ENCODE measurements at places on chromosomes 13 and 19.

GRCh38 chr13:80379245-80379644, 38.3 kb upstream of the SPRY2 start:
- DNase-seq = no peak

GRCh38 chr13:50577806-50578205, 265.7 kb downstream of the DLEU7 start:
- DNase-seq = no peak

DNA sequence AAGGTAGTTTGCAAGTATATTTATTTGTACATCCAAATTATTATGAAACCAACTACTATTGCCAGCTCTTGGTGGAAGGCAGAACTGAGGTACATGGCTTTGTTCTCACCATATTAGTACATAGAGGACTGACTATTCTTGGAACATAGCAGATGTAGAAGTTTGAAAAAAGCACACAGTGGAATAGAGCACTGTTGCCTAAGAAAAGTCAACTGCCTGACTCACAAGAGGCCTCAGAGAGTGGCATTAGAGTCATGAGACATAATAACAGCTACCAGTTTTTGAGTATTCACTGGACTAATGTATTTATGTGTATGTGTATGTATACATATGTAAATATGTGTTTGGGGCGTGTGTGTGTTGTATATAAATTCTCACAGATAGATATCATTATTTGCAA, 8.3 kb upstream of the PCDH20 start:
- DNase-seq = no peak

- no peak for DNase-seq
Observed at GRCh38 chr13:46523972-46524752, 28.8 kb upstream of the LRCH1 start.

- no peak for DNase-seq
Observed at GRCh38 chr19:47512183-47512947, 2.5 kb downstream of the NAPA start.

DNA sequence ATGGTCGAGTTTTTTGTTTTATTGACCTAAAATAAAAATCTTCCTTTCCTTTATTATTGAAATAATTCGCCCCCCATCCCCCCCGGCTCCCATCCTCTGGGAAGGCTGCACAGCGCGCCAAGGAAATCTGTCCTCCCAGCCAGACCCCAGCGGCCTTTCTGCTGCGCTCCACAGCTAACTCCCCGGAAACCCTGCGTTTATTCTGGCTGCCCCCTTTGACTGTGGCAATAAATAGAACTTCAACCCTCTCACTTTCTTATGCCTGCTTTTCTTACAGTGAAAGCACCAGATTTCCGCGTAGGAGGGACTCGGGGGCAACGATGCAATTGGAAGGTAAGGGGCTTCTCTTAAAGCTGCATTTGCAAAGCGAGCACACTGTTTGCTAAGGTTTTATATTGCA, 9.7 kb upstream of the C19orf12 start:
- DNase-seq = no peak

GRCh38 chr13:81334481-81334880, 993.6 kb upstream of the SPRY2 start:
- DNase-seq = no peak

GRCh38 chr13:98525456-98526181, 51.3 kb downstream of the STK24 start:
- DNase-seq = no peak

- DNase-seq = no peak
Observed at GRCh38 chr19:3771000-3771905, 775 bp downstream of the RAX2 start.

DNA sequence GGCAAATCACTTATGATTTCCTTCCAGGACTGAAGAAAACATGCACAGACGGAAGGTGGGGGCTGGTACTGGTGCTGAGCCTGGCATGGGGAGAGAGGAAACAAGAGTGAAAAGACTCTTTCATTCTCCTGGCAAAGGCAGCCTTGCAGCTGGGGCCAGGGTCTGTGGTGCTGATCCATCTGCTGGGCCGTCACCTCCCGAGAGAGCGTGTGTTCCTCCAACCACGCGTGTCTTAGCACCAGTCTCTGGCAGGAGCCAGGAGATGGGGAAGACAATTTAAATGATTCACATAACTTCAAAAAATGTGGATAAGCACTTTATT, 23.9 kb upstream of the SPART start:
- DNase-seq = no peak

DNA sequence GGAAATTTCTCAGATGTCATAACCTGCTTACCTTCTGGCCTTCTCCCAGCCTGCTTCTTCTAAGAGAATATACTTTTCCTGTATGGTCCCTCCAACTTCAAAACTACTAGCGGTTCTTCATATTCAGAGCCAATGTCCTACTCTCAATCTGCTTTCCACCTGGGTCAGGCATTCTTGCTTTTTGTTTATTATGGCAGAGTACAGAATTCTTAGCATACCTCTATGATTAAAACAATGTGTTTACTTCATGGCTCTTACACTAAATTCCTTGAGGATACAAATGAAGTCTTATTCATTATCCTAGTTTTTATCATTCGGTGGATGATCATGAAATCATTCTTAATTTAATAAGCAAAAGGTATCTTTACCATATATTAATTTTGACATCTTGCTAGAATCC, 484.2 kb upstream of the SLITRK1 start:
- DNase-seq = no peak

DNA sequence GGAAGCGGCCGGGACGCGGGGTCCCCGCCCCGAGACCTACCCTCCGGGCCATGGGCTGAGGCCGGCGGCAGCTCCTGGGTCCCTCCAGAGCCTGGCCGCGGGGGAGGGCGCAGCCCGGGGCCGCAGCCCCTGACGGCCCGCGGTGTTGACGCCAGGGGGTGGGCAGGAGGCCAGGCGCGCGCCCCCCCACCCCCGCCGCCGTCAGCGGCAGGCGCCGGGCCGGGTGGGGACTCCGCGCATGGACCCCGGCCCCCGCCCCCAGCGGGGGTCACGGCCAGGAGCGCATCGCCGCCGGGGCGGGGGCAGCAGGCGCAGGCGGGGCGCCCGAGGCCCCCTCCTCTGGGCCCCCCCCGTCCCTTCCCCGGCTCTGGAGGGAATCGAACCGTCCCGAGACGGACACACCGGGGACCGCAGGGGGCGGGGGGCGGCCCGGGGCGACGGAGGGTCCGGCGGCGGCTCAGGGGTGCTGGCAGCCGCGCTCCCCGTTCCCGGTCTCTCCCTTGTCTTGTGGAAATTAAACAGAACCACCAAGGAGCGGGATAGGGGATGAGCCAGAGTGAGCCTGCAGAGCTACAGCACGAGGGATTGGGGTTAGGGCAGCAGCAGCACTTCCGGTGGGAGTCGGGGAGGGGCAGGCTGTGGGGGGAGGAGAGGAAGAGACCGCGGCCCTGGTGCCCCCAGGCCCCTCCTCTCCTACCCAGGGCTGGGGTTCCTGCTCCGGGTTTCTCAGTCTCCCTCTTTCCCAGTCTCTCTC, at the start of gene MEIS3:
TSS of gene MEIS3 (minus strand) at position 498 of the 754 bp plus-strand sequence. CDS start at position 52, 446 bp downstream.
- DNase-seq = no peak

- no peak for DNase-seq
Observed at GRCh38 chr13:23810685-23811240, 78.4 kb downstream of the MIPEP start.

DNA sequence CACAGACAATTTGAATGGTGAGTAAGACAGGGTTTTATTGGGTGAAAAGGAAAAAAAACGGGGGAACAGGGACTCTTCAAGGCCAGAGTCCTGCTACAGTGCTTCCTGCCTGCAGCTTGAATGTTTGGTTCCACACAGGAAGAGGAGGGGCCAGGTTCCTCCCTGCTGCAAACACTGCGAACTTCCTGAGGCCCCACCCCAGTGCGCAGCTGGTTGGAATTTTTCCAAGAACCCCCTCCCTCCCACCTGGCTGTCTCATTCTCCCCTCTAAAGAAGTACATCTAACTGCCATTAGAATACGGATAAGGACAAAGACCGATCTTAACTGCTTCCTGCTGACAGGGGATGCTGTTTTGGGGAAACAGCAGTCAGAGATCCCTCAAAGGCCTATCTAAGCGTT, 184.9 kb downstream of the GGACT start:
- DNase-seq = no peak

GRCh38 chr19:47305309-47305751, 4.3 kb upstream of the C5AR1 start:
- DNase-seq = peak; percentile 32

GRCh38 chr19:35088131-35088913, 27.3 kb upstream of the FXYD3 start:
- DNase-seq = no peak

- no peak for DNase-seq
Observed at GRCh38 chr13:40439928-40440327, 226.5 kb downstream of the FOXO1 start.

All from activated CD4-positive, alpha-beta T cell treated with anti-CD3 and anti-CD28 coated beads for 1 hour (primary cell).